Activated CD8-positive, alpha-beta memory T cell treated with anti-CD3 and anti-CD28 coated beads for 1 hour (primary cell): ENCODE measurements at places on chromosomes 6 and 20.

DNA sequence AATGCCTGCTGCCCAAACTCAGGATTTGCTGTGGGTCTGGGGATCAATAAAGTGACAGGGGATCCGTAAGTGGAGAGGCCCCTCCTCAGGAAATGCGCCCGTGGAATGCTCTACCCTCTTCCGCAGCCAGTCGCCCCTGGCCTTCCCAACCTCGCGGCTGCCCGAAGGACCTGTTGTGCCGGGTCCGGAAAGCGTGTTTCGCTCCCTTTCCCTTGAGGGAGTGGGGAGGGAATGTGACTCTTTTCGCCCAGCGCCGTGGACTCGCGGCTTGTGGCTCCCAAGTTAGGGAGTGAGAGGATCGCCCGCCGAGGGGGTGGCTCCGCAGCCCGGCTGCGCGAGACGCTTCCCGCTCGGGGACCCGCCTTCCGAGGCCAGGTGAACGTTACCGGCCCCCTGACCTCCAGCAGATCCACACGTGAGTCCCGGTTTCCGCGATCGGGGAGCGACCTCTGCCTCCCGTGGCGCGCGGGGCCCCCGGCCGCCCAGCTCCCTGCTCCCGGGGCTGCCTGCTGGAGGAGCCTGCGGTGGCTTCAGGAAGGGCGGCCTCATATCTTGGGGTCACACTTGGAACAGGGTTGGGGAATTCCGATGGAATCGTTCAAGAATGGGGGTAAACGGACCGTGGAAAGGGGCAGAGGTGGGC lies 666 bp downstream of the TPD52L1 start:
- DNase-seq = no peak

DNA sequence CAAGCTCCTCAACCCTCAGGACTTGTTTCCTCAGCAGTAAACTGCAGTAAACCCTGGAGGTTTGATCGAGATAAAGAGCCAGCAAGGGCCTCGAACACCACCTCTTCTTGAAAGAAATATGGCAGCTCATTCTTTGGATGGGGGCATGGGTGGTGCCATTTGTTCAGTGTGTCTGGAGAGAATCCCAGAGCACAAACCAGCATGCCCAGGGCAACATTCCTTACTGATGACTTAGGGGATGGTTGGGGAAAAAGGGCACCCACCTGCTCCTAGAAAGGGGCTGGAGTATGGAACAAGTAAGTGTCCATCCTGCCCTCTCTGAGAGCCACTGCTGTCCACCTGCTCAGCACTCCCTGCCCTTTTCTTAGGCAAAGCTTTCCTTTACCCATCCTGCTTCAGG lies 31.3 kb upstream of the ZFAND3 start:
- DNase-seq = no peak

GRCh38 chr6:85537055-85537494 lies 56.6 kb downstream of the SNX14 start:
- no peak for DNase-seq

DNA sequence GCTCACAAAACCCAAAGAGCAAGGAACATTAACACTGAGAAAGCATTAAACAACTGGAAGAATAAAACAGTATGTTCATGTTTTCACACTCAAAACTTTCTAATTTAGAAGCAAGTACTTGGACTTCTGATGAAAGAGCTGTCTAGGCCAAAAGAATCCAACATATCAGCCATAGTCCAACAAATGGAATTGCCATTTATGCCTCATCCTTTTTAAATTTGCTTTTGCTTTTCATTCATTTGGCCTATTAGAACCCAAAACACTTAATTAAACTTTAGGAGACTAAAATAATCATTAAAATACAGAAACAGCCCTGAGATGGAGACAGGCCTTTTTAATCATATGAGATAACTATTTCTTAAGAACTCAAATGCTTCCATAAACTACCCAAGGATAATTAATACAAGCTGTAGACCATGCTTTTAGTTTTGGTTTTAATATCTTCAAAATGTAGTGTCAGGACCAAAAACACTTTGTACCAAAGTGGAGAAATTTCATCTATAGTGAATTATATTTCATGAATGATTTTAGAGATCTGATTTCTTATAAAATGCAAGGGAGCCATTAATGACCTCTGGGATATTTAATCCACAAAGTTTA lies 166.5 kb downstream of the KIF6 start:
- DNase-seq = no peak

- no peak for DNase-seq
Measured at GRCh38 chr6:129248946-129249345, 366.0 kb downstream of the LAMA2 start.

DNA sequence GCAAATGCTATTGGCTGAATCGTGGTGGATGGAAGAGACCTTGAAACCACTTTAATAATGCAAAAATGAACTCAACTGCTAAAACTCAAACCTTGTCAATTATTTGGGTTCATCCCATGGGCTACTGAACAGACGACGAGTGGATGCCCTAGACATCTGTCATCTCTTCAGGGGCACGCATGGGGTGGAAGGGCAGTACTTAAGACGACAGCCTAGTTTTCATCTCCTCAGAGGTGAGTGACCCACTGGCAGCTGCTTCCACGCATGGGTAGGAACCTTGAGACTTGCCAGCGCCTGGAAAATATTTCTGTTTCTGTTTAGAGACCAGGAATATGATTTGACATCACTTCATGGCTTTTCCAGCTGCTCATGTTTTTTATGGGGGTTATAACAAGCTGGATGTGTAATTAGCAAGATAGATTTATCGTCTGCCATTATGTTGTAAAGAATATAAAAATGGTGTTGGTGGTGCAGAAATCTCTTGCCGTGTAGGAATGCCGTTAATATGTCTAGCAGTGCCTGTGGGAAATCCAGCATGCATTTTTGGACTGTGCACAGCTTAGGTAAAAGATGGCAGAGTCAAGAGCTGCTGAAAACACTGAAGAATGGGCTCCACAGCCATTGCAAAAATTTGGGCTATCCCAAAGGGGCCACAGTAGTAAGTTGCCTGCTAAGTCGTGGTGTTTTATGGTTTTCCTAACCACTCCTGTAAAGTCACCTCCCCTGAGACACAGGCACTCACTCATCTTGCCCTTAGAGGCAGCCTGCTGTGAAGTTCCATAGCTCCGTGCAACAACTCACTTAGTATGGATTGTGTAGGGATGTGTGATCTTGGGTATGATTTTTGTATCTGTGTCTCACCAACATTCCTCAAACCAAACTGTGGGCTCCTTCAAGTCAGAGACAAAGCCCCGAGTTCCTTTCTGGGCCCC lies 203.3 kb downstream of the EYA2 start:
- DNase-seq = no peak

DNA sequence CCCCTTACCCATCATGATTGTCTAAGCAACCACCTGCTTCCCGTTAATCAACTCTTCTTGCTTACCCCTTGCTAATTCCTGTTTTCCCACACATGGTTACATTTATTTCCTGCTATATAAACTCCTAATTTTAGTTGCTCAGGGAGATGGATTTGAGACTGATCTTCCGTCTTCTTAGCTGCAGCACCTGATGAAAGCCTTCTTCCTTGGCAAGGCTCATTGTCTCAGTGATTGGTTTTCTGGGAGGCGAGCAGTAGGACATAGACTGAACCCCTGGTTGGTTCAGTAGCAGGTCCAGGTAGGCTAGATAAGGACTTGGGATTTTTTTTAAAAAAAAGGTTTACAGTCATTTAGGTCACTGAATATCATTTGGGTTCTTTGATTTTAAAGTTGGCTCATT lies 50.4 kb downstream of the PRND start:
- no peak for DNase-seq

DNA sequence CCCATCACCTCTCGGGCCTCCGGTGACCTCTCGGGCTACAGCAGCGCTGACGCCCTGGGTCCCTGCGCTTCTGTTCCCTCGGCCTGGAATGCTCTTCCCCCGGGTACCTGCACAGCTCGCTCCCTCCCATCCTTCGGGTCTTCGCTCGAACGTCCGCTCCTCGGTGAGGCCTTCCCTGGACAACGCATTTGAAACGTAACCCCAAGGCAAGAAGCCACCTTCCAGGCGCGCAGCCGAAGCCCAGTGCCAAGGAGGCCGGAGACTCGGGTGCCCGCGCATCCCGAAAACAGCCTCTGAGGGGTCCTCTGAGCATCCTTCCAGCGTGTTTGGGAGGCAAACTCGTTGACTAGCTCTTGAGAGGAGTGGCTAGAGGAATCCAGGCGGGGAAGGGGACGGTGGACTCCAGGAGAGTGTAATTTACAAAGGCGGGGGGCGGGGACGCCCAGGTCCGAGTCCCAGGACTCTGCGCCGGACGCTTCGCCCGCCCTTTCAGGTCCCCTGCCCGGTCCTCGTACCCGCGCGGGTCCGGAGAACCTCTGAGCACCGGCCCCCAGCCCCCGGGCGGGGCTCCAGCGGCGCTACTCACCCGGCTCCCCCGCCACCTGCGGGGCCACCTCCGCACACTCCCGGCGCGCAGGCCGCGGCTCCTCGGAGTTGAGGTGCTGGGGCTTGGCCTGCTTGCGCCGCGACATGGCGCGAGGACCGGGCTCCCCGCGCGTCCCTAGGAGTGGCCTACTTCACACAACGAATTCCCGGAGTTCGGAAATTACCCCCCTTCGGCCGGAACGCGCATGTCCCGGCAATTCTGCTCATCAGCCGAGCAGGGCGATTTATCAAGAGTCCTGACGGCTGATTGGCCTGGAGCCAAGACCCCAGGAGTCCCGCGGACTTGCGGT lies 86.8 kb downstream of the ZFP64 start:
- DNase-seq = no peak

DNA sequence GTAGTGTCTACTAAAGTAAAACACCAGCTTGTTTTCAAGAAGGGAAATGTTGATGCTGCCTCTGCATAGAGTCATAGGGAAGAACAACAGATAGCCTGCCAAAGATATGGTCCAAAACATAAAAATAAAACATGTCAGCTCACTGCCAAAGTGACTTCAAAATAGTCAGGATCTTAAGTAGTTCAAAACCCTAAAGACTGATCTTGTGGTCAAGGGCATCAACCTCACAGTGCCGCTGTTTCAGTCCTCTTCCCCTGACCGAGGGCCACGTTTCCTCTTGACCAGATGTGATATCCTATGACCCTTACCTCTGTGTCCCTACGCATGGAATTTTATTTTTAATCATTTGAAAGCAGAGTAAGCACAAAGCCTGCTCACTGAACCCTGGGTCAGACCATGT lies 104.2 kb upstream of the CNKSR3 start:
- DNase-seq = no peak

DNA sequence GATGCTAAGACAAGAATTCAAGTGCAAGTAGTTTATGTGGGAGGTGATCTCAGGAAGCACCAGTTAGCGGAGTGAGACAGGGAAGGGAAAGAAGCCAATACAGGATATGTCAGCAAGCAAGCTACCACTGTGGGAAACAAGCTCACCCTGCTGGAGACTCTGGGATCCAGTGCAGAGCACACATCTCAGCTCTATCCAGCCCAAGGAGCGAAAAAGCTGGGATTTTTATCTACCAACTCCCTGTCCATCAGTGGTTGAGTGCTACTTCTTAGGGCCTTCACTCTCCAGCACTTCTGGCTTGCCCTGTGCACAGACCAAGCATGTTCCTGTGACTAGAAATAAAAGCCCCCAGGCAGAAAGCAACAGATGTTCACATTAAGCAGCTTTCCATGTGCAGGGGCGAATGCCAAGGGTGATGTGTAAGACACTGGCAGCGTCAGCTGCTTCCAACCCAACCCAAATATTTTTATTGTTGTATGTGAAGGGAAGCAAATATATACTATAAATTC lies 10.8 kb upstream of the RNF24 start:
- DNase-seq = no peak

GRCh38 chr6:52108128-52108527 lies 20.7 kb upstream of the PKHD1 start:
- DNase-seq = no peak

- DNase-seq = no peak
Measured at GRCh38 chr6:74953708-74954107, 252.1 kb downstream of the COL12A1 start.

DNA sequence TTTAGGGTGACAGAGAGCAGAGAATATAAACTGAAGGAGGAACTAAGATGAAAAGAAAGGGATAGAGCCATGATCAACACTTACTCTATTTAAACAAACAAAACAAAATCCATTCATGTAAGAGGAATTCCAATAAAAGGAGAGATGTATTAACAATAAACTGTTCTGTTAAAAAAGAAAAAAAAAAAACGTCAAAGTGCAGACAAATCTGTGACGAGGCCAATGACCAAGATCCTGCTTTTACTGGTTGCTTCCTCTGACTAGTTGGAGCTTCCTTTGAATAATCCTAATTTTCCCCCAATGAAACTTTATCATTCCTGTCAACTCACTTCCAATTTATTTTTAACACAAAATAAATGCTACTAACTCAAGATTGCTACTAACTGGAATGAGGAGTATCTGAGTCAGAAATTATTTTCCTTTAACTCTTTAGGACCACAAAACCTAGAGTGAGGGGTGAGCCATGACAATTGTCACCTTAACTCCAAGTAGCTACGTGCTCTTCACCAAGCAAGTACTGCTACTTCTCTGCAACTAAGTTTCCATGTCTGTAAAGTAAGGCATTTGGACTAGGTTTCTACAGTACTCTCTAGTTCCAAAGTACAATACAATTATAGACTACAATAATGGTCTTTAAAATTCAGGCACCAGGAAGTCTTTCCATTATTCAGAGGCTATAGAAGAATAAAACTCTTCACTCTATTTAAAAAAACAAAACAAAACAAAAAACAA lies 152.0 kb downstream of the PTPRK start:
- DNase-seq = no peak

DNA sequence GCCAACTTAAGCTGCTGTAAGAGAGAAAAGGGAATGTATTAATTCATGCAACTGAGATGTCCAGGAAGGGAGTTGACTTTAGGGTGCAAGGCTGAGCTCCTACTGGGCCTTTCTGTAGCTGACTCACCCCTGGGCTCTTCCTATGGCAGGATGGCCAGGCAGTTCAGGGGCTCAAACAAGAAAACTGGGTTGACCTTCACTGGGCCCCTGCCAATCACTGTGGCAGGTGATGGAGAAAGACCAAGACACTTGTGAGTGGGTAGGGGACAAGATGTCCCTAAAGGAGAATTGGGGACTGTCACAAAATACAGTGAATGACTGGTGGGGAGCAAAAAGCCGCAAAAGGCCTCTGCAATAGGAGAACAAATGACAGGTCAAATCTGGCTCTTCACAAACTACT lies 21.5 kb upstream of the RALGAPA2 start:
- no peak for DNase-seq
